ENCODE measurements at places on chromosomes 5 and 9. TPM values are rescaled to one million over a fixed set of nuclear protein-coding genes. Genes with fewer than 3 reads are reported as not detected.

Gene FGF18
- total RNA-seq: 0.17 TPM

DNA sequence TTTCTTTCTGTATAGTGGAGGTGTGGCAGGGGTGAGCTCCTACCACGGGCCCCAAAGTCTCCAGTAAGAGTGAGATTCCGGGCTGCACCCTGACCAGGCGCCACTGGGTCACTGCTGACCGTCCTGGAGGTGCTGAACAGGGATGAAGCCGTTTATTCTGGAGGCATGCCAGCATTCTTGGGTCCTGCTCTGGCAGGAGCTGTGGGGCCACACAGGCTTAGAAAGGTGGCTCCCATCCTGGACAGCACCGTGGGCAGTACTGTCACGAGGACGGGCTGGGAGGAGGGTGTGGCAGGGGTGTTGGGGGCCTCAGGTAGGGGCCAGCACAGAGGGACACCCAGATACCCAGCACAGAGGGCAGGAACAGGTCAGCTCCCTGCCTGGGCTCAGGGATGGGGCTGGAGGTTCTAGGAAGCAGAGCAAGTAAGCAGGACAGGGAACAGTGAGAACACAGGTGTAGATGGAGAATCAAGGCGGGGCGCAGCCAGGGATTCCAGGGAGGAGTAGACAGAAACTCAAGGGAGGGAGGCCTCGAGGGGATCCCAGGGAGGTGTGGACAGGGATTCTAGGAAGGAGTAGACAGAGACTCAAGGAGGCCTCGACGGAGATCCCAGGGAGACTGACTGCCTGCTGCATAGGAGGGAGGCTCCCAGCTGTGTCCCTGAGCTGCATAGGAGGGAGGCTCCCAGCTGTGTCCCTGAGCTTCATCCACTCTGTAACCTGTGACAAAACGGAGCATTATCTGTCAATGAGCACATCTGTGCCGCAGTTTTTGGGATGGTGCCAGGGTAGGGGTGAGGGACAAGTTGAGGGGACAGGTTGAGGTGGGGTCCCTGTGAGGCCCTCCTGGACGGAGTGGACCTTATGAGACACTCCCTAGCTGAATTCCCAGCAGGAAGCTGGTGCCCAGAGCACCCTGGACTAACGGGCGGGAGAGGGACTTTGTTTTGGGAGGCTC, 1.1 kb upstream of the PLEKHG4B start:
- peak overlapping the region; percentile 75 for H3K4me3 ChIP-seq
- DNase-seq: no peak
- peaks cover 5% of the 10 kb centered on the region for H3K4me1 ChIP-seq
- H3K36me3 ChIP-seq: no peaks in the 10 kb centered on the region

DNA sequence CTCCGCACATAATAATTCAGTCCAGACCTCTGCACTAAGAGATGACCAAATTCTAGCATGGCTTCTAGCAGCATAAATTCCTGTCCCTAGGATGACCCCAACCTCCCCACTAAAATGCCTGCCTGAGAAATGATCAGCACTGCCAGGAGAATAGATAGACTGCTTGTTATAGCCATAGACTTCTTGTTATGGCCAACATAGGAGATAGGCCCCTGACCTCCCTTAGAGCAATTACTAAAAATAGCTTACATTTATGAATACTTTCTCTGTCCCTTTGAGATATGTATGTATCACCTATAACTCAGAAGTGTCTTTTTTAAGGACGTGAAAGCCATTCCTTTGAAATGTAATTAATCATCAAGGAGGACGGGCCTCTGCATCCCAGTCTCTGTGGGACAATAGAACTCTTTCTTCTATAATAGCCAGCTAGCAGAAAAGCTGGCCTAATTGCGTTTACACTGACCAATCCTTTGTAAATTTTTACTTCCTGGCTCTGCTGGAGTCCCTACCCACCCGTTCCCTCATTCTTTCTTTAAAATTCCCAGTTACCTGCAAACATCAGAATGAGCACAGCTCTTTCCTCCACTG, 1002.7 kb downstream of the CDH18 start:
- H3K4me1 ChIP-seq: no peaks in the 10 kb centered on the region
- no peak overlapping the region for H3K4me3 ChIP-seq
- H3K27ac ChIP-seq: no peak overlapping the region
- H3K27me3 ChIP-seq: no peaks in the 10 kb centered on the region
- H3K36me3 ChIP-seq: no peaks in the 10 kb centered on the region
- no peak for DNase-seq

GRCh38 chr5:36881304-36881703, 4.7 kb downstream of the NIPBL start:
- no peaks in the 10 kb centered on the region for H3K27me3 ChIP-seq
- H3K4me3 ChIP-seq: peak overlapping the region; percentile 36
- H3K27ac ChIP-seq: peak overlapping the region; percentile 24
- no peak for DNase-seq

DNA sequence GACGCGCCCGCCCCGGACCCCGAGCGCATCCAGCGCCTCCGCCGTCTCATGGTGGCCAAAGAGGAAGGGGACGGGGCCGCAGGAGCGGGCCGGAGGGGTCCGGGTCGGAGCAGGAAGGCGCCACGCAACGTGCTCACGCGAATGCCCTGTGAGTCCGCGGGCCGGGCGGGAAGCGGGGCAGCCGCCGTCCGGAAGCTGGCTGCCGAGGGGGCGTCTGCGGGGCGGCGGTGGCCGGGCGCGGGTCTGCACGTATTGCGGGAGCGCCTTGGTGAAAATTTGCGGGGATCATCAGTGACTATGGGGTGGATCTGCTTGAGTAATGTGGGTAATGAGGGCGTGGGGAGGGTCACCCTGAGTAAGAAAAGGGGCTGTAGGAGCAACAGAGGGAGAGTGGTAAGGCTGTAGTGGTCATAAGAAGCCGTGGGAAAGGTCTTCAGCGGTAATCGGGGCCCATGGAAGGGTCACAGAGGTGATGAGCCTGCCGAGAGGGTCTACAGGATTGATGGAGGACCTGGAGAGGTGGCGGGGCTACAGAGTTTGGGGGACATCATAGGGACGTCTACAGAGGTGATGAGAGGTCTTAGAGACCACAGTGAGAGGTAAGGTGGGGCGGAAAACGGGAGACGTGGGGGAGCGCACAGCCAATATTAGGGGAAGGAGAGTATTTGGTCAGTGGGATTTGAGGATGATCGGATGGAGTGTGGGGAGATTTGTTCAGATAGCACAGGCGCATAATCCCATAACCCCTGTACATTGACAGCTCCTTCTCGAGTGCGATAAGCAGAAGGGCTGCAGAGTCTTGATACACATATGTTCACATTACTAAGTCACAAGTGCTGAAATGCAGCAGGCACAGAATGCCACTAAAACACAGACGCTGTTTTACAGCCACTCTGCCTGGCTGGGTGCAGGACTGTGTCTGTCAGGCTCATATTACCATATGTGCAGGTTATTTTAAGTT, 819 bp downstream of the LSM11 start:
- no peaks in the 10 kb centered on the region for H3K27me3 ChIP-seq
- H3K4me3 ChIP-seq: peak overlapping the region; percentile 95
- H3K36me3 ChIP-seq: peaks cover 5% of the 10 kb centered on the region
- peak; percentile 58 for DNase-seq

DNA sequence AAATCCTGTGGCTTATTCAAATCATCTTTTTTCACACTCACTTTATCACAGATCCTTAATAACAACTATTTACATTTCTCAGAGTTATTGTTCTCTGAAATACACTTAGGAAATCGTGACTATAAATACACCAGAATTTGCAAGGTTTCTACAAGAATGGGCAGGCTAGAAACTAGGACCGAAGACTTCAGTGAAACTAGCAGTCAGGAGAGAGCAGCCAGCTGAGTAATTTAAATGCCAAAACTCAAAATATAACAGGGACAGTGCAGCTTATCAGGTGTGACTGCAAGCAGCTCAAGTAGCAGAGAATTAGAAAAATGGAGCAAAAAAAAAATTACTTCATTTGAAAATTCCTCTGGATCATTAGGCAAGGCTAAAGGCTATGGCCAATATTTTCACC, 719.3 kb upstream of the ZNF608 start:
- no peak overlapping the region for H3K27ac ChIP-seq
- no peak overlapping the region for H3K4me3 ChIP-seq
- no peak for DNase-seq
- no peaks in the 10 kb centered on the region for H3K4me1 ChIP-seq

Gene KLHL3
- 8.3 TPM for total RNA-seq

Gene FLT4
- total RNA-seq: 1.7 TPM

DNA sequence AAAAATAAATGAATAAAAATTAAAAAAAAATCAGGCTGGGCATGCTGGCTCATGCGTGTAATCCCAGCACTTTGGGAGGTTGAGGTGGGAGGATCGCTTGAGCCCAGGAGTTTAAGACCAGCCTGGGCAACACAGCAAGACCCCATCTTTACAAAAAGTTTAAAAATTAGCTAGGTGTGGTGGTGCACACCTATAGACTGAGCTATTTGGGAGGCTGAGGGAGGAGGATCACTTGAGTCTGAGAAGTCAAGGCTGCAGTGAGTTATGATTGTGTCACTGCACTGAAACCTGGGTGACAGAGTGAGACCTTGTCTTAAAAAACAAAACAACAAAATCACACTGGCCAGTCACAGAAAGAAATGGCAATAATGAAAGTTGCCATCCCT, 3.4 kb upstream of the CNTRL start:
- H3K27ac ChIP-seq: peak overlapping the region; percentile 95
- H3K4me3 ChIP-seq: peak overlapping the region; percentile 96
- H3K27me3 ChIP-seq: no peaks in the 10 kb centered on the region
- peaks cover 20% of the 10 kb centered on the region for H3K36me3 ChIP-seq

Gene CCDC180
- total RNA-seq: 2.5 TPM

- H3K27me3 ChIP-seq: no peaks in the 10 kb centered on the region
- H3K4me1 ChIP-seq: no peaks in the 10 kb centered on the region
- H3K27ac ChIP-seq: no peak overlapping the region
- H3K36me3 ChIP-seq: no peaks in the 10 kb centered on the region
- no peak overlapping the region for H3K4me3 ChIP-seq
Observed at GRCh38 chr5:136999787-137000186, 499.3 kb downstream of the SPOCK1 start.

DNA sequence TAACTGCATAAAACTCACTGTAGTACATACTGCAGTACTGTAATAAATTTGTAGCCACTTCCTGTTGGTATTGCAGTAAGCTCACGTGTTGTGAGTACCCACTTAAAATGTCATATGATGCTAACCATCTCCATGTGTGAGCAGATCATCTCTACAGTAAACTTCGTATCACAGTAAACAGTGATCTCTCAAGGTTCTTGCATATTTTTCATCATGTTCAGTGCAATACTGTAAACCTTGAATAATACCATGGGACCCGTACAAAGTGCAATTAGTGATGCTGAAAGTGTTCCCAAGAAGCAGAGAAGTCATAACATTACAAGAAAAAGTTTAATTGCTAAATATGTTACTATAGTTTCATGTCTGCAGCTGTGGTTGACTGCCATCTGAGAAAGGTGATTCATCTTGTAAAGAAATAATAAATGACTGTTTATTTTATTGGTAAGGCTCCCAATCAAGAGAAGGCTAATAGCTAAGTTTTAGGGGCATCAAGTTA, 253.8 kb upstream of the POU5F2 start:
- H3K36me3 ChIP-seq: no peaks in the 10 kb centered on the region
- peaks cover 5% of the 10 kb centered on the region for H3K4me1 ChIP-seq
- no peak overlapping the region for H3K4me3 ChIP-seq
- no peaks in the 10 kb centered on the region for H3K27me3 ChIP-seq
- no peak for DNase-seq
- no peak overlapping the region for H3K27ac ChIP-seq

DNA sequence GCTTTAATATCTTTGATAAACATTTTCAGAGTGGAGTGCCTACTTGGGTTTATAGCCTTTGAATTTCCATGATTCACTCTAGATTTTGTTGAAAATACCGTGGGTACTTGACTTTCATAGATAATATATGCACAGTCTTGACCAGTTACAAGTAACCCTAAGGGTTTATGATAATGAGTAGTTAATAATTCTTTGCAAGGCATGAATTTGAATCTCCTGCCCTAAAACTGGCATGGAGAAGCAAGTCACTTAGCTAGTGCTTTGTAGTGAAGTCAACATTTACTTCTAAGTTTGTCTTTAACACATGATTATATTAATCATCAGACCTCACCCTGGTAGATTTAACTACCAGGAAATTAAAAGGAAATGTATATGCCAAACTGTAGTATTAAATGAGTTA, 115.8 kb downstream of the CWC27 start:
- no peak for DNase-seq
- no peaks in the 10 kb centered on the region for H3K27me3 ChIP-seq
- peaks cover 2% of the 10 kb centered on the region for H3K36me3 ChIP-seq

DNA sequence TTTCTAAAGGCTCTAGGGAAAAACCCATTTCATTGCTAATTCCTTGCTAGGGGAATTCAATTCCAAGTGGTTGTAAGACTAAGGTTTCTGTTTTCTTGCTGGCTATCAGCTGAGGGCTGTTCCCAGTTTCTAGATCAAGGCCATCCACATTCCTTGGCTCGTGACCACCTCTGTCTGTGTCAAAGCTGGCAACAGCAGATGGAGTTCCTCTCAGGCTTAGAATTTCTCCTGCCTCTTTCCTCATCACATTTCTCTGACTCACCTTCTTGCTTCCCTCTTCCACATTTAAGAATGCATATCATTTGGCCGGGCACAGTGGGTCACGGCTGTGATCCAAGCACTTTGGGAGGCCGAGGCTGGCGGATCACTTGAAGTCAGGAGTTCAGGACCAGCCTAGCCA, 19.0 kb downstream of the DAB2IP start:
- H3K36me3 ChIP-seq: no peaks in the 10 kb centered on the region
- DNase-seq: no peak
- peaks cover 19% of the 10 kb centered on the region for H3K27me3 ChIP-seq
- H3K27ac ChIP-seq: no peak overlapping the region
- no peak overlapping the region for H3K4me3 ChIP-seq

Gene KIF27
- 5.4 TPM for total RNA-seq

- H3K27me3 ChIP-seq: no peaks in the 10 kb centered on the region
- H3K36me3 ChIP-seq: peaks cover 55% of the 10 kb centered on the region
- H3K4me1 ChIP-seq: peaks cover 13% of the 10 kb centered on the region
- no peak for DNase-seq
- no peak overlapping the region for H3K4me3 ChIP-seq
Observed at GRCh38 chr5:154801083-154801482, 45.9 kb downstream of the LARP1 start.

DNA sequence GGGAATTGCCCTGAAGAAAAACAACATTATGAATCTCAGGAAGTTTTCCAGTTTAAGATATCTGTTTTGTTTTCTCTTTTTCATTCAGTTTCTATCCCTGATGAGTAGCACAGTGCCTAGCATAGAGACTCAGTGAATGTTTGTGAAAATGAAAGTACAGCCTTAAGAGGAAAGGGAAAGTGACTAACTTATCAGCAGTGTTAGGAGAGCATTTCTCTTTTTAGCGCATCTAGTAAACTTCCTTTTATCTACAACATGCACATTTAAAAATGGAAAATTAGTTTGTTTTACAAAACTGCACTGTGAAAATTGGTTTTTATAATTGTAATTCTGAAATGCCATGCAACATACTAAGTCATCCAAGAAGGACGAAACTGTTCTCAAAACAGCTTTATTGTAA, 110.8 kb downstream of the SMARCA2 start:
- H3K4me1 ChIP-seq: peaks cover 40% of the 10 kb centered on the region
- H3K36me3 ChIP-seq: peaks cover 2% of the 10 kb centered on the region
- H3K27me3 ChIP-seq: no peaks in the 10 kb centered on the region
- H3K27ac ChIP-seq: peak overlapping the region; percentile 79
- peak overlapping the region; percentile 31 for H3K4me3 ChIP-seq

Gene PRSS3
- not detected for total RNA-seq
